ENCODE measurements at places on chromosomes 13 and 19.

- DNase-seq: no peak
These were observed 33.2 kb upstream of the NDFIP2 start for GRCh38 chr13:79447741-79448140.

GRCh38 chr19:46842791-46843190 lies 7.9 kb downstream of the AP2S1 start:
- DNase-seq: no peak

- peak; percentile 87 for DNase-seq
These were observed 141.7 kb upstream of the SERP2 start for GRCh38 chr13:44231786-44232516.

GRCh38 chr13:100129605-100130004 lies 40.7 kb downstream of the PCCA start:
- peak; percentile 21 for DNase-seq

- DNase-seq: peak; percentile 28
These were observed 4.3 kb downstream of the CEBPG start for GRCh38 chr19:33377586-33378475.

- DNase-seq: no peak
These were observed 1.9 kb downstream of the CDC42EP5 start for GRCh38 chr19:54470991-54471782.

DNA sequence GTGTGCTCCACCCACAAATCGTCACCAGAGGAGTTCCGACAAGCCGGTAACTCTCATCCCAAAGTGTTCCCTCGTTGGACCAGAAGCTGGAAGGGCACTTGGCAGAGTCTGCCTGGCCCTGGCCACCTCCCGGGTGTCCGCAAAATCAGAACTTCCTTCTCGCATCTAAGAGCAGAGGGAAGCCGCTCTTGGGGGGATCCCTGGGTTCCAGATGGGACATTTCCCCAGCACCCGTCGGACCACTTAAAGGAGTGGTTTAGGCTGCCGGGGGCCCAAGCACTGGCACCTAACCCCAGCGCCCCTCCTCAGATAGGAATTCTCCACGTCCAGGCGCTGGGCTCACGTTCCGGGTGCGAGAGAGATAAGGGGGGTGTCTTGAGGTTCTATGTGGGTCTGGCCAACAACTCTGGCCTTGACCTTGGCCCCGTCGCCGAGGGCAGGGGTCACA lies 857 bp upstream of the MAP2K7 start:
- DNase-seq: peak; percentile 24

GRCh38 chr19:48755084-48755641 lies at the start of gene FGF21:
TSS of gene FGF21 (plus strand) at chr19:48755524. CDS start at chr19:48756237, 713 bp downstream.
- peak; percentile 20 for DNase-seq

DNA sequence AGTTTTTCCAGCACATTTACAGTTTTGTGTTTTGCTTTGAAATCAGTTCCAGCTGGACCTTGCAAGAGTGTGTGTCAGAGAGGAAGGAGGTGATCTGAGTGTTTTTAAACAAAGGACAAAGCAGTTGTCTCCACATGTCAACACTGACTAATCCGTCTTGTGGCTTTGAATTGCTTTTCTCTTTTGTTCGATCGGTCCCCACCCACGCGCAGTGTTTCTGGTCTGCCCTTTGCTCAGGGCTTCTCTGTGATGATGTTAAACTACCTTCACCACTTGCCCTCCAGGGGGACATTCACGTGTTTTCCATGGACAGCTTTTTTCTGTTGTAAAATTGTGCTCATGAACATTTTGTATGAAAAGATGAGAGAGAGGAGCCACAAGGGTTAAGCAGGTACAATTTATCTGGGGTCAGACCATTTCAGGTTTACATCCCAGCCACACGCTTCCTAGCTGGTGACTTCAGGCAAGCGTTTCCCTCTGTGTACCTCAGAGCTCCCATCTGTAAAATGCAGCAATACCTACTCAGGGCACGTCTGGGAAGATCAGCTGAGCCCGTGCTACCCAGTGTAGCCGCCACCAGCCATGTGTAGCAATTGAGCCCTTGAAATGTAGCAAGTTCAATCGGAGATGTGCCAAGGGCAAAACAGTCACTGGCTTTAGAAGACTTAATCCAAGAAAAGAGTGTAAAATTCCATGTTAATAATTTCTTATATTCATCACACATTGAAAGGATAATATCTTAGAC lies 13.5 kb upstream of the PLA2G4C start:
- peak; percentile 69 for DNase-seq

GRCh38 chr13:27097691-27098090 lies 73.9 kb downstream of the USP12 start:
- DNase-seq: no peak

GRCh38 chr19:50036908-50037307 lies 11.1 kb downstream of the ZNF473 start:
- DNase-seq: no peak

GRCh38 chr13:97468331-97468730 lies 34.4 kb downstream of the RAP2A start:
- no peak for DNase-seq

DNA sequence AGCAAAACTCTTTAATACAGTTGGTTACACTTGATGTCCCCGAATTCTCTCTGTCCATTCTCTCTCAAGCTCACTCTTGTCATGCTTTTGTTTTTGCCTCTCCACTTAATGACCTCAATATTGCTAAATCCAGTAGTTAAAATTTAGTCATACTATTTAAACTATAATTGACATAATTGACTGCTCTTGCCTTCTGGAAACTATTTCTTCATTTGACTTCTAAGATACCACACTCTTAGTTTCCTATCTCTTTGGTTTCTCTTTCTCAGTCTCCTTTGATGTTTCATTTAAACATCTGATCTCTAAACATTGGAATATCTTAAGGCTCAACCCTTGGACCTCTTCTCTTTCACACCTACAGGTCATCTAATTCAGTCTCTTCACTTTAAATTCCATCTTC lies 211.3 kb downstream of the COG6 start:
- no peak for DNase-seq

DNA sequence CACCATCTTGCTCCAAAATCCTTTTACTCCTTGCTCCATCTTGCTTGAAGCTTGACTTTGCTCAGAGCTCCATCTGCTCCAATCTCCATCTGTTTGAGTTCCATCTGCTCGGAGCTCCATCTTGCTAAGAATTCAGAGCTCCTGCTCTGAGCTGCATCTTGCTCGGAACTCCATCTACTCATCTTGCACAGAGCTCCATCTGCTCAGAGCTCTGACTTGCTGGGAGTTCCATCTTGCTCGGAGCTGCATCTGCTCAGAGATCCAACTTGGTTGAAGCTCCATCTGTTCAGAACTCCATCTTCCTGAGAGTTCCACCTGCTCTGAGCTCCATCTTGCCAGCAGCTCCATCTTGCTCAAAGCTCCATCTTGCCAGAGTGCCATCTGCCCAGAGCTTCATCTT lies 80.6 kb upstream of the ZNF98 start:
- DNase-seq: no peak

DNA sequence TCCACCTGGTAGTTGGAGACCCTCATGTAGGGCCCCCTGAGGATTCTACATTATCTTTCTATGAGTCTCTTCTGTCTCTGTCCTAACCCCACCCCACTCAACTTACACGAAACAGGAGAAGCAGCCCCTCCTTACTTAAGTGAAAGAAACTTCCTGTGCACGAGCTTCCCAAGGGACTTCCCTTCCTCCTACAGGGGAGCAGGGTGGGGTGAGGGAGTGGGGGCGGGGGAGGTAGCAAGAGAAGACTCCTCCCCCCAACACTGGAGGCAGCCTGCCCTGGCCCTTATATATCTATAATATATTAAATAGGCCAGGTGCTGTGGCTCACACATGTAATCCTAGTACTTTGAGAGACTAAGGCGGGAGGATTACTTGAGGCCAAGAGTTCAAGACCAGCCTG lies 5.5 kb upstream of the PDE4C start:
- no peak for DNase-seq

DNA sequence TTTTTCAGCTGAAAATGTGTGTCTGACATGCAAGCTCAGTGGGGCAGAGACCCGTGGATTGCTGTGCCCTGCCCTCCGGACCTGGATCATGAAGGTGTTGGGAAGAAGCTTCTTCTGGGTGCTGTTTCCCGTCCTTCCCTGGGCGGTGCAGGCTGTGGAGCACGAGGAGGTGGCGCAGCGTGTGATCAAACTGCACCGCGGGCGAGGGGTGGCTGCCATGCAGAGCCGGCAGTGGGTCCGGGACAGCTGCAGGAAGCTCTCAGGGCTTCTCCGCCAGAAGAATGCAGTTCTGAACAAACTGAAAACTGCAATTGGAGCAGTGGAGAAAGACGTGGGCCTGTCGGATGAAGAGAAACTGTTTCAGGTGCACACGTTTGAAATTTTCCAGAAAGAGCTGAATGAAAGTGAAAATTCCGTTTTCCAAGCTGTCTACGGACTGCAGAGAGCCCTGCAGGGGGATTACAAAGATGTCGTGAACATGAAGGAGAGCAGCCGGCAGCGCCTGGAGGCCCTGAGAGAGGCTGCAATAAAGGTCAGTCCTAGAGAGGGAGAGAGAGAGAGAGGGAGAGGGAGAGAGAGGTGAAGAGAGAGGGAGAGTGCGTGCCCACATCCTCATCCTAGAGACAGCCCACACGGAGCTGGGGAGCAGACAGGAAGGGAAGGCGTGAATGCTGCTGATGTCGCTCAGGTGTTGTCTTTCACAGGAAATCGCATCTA lies 5.1 kb upstream of the DCUN1D2 start:
- peak; percentile 42 for DNase-seq

DNA sequence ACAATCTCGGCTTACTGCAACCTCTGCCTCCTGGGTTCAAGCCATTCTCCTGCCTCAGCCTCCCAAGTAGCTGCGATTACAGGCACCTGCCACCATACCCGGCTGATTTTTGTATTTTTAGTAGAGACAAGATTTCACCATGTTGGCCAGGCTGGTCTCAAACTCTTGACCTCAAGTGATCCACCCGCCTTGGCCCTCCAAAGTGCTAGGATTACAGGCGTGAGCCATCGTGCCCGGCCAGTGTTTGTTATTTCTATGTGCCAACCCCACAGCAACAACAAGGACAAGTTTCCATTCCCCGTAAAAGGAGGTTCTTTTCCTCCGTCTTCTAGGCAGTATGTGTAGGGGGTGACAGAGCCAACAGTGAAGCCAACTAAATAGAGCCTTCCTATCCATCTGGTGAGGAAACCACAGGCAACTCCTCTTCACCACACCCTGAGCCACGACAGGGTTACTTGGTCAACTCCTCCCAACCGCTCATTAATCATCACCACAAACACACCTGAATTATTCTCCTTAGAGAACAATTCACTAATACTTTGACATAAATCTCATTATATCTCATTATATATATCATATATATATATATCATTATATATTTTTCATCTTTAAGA lies 25.5 kb downstream of the FOXO1 start:
- no peak for DNase-seq

DNA sequence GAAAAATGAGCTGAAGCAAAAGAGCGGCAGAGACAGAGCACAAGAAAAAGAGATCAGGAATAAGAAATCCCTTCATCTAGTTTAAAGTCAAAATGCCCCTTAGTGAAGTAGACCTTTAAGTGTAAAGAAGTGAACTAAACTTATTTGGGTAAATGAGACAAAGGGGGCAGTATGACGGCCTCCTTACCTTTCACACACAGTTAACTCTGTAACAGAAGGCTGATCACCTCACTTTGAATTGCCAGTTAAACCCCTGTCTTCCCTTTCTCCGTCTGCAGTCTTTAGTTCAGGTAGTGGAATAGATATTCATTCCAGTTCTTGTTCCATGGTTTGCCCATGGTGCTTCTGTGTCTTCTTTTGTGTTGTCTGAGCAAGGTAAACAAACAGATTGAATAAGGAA lies 1029.8 kb downstream of the DIAPH3 start:
- DNase-seq: no peak

- DNase-seq: no peak
These were observed 100.7 kb upstream of the FNDC3A start for GRCh38 chr13:48875047-48875446.

DNA sequence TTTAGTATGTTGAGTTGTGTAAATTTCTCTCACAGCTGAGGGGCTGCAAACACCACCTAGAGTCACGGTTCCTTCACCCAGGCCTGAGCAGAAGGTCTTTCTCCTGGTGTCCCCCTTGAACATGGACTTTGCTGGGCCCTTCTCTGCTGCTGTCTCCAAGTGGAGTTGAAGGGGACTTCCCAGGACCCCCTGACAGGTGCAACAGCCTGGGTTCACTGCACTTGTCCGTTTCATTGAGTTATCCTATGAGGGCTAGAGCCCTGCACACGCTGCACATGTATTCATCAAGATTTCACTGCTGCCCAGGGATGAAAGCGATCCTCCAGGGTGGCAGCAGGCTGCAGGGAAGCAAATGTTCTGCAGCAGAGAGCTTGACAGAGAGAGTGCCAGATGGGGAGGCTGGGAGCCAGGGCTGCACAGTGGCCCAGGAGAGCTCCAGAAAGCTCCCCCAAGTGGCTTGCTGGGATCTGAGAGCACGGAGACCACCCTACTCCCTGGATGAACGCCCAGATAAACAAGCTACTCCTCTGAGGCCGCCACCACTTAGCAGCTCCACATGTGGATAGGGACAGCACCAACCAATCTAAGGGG lies 10.3 kb downstream of the TMEM272 start:
- DNase-seq: no peak

DNA sequence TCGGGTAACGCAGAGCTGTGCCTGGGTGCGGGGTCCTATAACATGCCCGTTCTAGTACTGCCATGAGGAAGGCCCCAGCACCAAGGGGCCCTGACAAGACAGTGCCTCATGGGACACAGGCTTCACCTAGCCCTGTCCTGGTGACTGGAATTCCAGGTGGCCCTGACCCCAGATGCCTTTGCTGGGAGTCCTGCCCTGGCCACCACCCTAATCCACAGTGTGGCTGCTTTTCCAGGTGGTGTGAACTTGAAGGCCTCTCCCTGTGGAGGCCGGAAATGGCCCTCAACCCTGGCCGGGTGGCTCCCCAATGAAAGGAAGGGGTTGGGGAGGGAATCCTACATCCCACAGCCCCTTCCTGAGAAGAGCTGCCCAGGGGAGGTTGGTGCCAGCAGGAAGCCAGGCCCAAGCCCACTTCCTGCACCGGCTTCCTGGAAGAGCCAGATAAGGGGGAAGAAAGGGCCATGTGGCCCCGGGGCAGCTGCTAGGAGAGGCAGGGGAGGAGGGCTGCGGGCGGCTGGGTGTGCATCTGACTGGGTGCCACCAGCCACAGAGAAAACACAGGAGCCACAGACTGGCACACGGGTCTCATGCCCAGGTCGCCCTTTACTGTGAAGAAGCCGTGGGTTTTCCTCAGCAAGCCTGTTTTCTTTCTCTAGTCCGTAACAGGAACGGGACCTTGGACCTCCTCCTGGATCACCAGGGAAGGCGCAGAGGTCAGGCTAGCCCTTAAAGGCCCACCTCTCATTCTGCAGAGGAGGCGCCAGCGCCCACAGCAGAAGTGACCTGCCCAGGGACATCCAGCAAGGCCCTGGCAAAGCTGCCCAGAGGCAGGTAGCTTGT lies 4.7 kb downstream of the LSM4 start:
- DNase-seq: no peak
